ENCODE measurements at places on chromosomes 11 and 22.

- DNase-seq: peak; percentile 75
These were observed 29.4 kb downstream of the LGR4 start for GRCh38 chr11:27443227-27443626.

- DNase-seq: no peak
These were observed 43.9 kb upstream of the DLAT start for GRCh38 chr11:111981270-111981669.

DNA sequence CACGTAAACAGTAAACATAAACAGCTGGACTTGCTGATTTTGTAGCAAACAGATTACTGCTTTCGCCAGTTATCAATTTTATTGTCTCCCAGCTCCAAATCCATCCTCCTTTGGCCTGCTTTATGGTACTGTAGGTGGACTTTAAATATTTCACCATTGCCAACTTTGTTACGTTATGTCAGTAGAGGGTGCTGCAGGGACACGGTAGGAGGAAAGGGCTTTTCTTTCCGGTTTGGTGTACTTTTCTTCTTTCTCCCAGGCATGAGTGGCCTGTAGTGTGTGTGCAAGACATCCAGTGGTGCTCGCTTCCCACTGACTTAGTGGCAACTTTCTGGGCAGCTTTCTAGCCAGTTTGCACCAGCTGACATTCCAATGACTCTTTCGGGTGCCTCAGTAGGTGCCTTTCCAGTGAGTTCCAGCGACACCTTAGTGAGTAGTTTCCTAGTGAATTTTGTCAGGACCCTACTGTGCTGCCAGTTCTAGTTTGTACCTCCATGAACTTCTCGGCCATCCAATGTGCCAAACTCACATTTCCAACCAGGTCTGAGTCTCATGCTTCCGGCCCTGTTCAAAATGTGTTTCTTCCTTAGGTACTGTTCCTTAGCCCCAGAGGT, 267.6 kb upstream of the TENM4 start:
- peak; percentile 80 for DNase-seq

DNA sequence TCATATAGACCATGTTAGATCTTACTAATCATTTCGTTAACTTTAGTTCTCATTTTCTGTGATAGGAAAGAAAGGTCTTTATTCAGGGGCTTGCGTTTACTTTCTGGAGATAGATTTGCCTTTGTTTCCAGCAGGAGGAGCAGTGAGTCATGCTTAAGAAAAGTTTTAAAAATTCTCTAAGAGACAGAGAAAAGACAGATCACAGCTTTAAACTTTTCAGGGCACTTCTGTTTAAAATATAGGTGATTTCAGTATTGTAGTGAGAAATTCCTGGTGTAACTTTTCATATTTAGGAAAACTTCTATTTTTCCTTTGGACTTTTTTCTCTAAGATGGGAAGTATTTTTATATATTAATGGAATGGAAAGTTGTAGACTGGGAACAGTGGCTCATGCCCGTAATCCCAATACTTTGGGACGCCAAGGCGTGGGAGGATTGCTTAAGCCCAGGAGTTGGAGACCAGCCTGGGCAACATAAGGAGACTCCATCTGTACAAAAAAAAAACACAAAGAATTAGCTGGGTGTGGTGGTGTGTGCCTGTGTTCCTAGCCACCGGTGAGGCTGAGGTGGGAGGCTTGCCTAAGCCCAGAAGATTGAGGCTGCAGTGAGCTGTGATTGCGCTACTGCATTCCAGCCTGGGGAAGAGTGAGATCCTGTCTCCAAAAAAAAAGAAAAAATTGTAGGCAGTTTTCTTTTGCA, 60.3 kb downstream of the ATXN10 start:
- DNase-seq: no peak

GRCh38 chr11:7021318-7021717, 1.0 kb downstream of the NLRP14 start:
- DNase-seq: peak; percentile 38

- DNase-seq: no peak
These were observed 115.9 kb downstream of the ATM start for GRCh38 chr11:108338750-108339149.

- no peak for DNase-seq
These were observed 32.1 kb downstream of the PPIL2 start for GRCh38 chr22:21697880-21698279.

DNA sequence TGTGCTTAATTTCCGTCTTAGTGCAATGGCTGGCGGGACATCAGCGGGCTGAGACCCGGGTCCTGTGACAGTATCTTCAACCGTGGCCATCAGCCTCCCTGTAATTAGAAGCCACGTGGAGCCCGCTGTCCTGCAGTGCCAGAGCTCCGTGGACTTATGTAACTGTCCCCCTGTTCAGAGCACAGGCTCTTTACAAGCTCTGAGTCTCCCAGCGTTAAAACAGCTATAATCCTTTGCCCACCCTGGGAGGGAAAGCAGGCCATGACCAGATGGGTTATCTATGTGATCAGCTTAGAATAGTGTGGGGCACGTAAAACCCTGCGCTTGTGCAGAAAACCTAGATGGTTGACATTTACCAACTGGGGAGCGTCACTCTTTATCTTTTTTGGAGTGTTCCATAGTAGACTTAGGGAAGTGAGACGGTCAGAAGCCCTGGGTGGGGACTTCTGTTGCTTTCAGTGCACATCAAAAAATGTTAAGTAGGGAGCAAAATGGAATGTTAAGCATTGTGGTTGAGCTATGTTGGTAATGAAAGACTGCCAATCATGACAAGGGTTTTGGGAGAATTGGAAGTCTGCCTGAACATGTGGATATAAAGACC, 103.5 kb upstream of the CADM1 start:
- DNase-seq: no peak

- DNase-seq: no peak
These were observed 33.5 kb upstream of the RASL10A start for GRCh38 chr22:29348956-29349355.

DNA sequence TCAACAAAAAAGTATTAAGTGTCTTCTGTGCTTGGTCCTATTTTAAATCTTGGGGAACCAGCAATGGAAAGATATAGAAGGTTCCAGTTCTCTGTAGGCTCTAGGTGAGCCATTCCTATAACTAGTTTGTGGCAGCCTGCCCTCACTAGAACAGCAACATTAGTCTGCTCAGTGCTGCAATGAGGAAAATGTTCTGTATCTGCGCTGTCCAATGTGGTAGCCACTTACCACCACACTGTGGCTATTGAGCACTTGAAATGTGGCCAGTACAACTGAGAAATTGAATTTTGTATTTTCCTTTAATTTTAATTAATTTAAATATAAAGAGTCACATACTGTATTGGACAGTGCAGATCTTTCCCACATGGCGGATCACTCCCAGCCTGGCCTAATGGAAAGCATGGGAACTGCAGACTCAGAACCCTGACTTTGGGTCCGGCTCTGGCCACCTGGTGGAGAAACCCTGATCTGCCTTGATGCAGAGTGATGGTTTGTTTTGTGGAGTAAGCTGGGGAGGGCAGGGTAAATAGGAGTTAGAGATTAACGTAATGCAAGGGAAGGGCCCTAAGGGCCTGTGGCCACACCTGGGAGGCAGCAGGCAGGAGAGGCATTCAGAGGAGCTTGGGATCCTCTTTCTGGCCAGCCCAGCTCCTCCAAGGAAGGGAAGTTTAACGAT, 101.0 kb downstream of the ME3 start:
- no peak for DNase-seq

DNA sequence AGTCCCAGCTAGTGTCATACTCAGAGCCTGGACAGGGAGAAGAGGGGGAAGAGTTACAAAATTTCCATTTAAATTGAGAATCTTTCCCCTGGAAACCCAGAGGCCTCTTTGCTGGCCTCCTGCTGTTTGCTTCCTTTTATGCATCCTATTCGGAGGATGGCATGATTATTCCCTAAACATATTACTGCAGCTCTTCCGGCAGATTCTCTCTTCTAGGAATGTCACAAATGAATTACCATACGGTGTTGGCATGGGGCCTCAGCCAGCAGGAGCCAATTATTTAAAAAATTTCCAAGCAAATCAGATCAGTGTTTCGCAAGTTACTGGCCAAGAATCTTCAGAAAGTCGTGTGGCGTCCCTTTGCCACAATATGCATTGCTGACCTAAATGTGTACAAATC, 326.7 kb upstream of the NCAM1 start:
- DNase-seq: no peak

- DNase-seq: no peak
These were observed 43.9 kb downstream of the FAT3 start for GRCh38 chr11:92268546-92268945.

DNA sequence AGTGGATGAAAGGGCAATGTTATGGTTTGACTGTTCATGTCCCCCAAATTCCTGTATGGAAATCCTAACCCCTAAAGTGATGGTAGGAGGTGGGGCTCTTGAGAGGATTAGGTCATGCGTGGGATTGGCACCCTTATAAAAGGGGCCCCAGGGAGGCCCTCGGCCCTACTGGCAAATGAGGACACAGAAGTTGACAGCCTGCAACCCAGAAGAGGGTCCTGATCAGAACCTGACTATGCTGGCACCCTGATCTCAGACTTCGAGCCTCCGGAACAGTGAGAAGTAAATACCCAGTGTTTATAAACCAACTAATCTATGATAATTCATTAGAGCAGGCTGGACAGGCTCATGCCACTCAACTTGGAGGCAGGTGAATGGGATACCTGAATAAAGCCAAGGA, 8.7 kb downstream of the IFITM10 start:
- DNase-seq: no peak

GRCh38 chr11:75468534-75469340, 35.7 kb upstream of the KLHL35 start:
- peak; percentile 33 for DNase-seq

DNA sequence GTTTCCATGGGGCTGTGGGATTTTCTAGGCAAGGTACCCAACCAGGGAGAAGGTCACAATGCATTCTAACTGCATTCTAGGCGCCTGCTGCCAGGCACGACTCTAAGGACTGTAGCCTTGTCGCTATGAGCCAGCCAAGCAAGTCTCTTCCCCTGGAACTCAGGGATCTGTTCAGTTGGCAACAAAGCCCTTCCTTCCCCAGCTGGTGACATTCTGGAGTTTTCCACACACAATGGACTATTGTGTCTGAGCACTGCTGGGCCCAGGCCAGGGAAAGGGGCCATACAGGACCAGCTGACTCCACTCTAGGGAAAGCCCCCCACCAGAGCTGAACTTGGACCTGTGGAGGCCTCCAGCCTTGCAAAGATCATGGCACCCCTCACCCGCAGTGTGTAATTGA, 116.8 kb downstream of the RRAS2 start:
- no peak for DNase-seq

DNA sequence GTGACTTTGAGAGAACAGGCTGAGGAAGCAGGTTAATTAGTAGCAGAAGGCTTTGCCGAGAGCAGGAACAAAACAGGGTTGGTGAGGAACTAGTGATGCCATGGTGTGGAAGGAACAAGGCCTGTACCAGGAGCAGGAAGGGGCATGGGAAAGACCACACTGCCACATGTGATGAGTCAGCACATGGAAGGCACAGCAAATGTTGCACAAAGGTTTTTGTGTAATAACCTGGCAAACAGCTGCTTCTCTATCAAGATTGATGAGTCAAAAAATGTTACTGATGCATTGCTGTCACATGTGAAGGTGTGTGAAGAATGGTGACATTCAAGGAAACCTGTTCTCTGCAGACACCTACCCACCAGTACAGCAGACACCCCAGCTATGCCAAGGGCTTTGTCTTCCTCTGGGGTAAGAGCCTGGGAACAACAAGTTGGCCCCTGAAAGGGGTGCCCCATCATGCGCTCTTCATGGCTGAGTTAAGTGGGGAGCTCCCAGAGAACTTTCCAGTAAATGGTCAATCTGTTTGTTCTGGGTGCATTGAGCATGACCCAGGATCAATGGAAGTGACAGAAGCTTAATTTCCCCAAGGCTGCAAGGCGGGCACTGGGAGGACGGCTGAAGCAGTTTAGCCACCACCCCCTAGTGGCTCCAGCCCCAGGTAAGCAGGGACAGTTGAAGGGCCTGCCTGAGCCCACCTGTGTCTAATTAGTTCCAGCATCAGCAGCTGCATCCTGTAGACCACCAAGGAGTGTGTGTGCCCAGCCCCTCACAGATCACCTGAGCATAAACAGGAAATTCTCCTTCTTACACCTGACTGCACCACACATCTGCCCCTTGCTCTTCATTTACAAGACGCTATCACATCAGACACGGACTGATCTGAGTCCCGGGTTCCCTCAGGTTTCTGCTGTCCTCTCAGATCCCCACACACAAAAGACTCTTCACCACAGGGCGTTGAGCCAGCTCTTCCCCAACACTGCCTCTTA, 47.6 kb downstream of the GGTLC2 start:
- DNase-seq: no peak

DNA sequence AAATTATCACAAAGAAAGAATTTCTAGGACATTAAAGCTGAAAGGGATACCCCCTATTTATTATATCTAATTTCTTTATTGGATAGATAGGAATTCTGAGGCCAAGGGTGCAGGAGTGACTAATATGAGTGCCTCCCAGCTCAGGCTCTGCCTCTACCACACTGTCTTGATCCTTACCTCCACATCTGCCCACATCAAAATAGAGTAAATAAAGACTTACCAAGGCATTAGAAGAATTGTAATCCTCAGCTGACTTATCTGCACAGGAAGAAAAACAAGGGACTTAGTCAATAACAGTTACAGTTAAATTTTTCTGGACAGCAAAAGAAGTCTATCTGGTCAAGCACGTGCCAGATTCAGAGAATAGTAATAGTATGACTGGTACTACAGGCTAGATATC, 72.6 kb upstream of the GDPD4 start:
- no peak for DNase-seq

DNA sequence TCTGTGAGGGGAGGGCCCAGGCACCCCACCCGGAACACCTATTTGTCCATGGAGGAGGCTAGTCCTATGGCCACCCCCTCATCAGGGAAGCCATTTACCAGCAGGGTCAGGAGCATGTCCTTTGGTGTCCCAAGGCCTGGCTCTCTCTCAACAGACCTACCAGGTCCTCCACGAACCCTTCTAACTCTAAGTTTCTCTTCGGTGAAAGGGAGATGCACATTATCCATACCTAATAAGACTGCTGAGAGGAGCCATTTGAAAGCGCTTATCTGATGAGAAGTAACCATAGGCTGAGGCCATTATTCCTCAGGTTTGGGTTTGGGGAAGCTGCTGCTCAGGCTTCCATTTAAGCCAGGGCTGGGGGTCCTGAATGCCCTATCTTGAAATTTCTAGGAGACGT, 9.2 kb upstream of the TOP3B start:
- DNase-seq: no peak

GRCh38 chr11:25766332-25767015, 565.5 kb upstream of the ANO3 start:
- DNase-seq: no peak

- DNase-seq: no peak
These were observed 1.7 kb downstream of the STX3 start for GRCh38 chr11:59756845-59757244.

- DNase-seq: peak; percentile 17
These were observed 56.2 kb downstream of the CTSC start for GRCh38 chr11:88281317-88281712.

GRCh38 chr11:57761301-57762234, at the start of gene CTNND1:
CTNND1 (plus strand) TSS chr11:57761802; CDS start chr11:57791479, 29,677 bp downstream.
- no peak for DNase-seq

- DNase-seq: no peak
These were observed 33.3 kb downstream of the ELF5 start for GRCh38 chr11:34480314-34480713.

DNA sequence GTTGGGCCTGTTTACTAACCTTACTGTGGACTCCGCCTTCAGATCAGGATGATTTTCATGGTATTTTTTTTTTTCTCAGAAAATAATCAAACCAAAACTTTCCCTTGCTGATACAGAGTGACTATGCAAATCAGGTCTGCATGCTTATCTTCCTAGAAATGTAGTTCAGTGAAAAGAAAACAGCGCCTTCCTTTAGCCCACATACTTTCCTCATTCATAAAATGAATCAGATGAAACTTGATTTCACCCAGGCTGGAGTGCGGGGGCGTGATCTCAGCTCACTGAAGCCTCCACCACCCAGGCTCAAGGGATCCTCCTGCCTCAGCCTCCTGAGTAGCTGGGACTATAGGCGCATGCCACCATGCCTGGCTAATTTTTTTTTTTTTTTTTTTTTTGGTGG, 26.0 kb downstream of the ZNRF3 start:
- no peak for DNase-seq
